NCI-H510A (cell line): ENCODE measurements at places on chromosomes 7 and 10.

- no peak for DNase-seq
These were observed 39.6 kb upstream of the INHBA start for GRCh38 chr7:41742401-41743020.

DNA sequence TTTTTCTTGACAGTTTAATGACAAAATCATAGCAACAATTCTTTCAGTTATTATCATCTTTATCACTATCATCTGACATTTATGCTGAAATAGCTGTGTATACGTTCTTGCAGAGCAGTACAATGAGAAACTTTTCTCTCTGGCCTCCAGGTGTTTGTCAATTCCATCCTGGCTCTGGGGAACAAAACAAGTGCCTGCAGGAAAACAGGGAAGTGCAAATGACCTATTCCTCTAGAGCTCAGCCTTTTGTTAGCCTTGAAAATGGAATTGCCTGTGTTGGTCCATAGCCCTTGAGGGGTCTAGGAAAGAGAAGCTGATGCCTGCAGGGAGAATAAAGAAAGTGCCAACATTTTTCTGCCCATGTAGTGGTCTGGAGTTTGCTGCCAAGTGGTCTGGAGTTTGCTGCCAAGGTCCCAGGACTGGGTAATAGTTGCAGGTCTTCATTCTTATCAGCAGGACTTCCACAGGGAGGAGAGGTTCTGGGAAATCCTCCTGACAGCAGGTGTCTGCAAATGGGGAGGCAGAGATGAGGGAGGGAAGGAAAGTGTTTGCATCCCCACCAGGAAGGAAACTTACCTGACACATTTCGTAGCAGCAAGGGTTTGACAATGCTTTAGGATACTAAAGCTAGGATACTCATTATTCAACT lies 10.1 kb upstream of the CSTF2T start:
- no peak for DNase-seq

DNA sequence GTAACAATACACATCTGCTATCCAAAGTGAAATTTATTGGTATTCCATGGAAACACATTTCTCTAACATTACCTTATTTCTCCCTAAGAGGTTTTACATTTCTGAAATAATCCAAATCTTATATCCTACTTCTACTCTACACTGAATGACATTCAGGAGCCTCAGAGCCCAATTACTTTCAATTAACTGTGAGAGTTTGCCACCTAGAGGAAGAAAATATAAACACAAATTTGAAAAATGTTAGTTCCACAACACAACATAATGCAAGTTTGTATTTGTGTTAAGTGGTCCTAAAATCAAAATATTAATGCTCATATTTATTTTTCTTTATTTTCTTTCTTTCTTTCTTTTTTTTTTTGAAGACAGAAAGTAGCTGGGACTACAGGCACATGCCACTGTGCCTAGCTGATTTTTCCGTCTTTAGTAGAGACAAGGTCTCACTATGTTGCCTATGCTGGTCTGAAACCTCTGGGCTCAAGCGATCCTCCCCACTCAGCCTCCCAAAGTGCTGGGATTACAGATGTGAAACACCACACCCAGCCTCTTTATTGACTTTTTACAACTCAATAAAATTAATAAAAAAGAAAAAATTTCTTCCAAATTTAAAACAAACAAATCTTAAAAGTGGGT lies 46.0 kb downstream of the ATAD1 start:
- DNase-seq, result no peak

- no peak for DNase-seq
These were observed 654.0 kb downstream of the SDK1 start for GRCh38 chr7:3955026-3955425.
